ENCODE measurements at places on chromosomes 12 and 14.

DNA sequence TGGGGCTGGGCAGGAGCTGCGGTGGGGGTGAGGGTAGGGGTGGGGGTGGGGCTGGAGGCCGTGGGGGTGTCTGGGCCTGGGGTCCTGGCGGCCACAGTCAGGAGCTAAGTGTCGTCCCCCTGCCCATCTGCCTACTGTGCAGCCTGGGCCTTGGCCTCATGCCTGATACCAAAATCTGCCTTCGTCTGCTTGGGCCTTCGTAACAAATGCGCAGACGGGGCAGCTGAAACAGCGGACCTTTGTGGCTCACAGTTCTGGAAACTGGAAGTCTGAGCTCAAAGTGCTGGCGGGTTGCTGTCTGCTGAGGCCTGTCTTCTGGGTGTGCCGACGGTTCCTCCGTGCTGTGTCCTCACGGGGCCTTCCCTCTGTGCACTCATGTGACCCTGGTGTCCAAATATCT is 61.7 kb downstream of the KIF26A start:
- peak; percentile 35 for DNase-seq

GRCh38 chr12:85356596-85357385 is 76.8 kb downstream of the ALX1 start:
- DNase-seq: no peak

DNA sequence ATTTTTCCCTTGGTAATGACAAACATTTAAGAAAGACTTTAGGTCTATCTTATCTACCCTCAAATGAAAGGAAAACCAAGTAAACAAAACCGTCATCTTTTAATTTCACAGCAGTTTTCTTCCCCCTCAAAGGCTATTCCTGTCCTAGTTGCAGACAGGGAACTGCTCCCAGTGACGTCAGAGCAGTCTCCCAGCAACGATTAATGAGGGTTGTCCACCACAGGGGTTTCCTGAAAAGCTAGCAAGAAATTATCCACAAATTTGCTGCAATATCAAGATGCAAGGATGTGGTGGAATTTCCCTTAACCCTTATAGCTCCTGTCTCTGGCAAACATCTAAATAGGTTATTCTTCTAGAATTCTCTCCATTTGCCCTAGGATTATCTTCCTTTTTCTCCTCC is 89.1 kb upstream of the STAC3 start:
- DNase-seq: no peak

DNA sequence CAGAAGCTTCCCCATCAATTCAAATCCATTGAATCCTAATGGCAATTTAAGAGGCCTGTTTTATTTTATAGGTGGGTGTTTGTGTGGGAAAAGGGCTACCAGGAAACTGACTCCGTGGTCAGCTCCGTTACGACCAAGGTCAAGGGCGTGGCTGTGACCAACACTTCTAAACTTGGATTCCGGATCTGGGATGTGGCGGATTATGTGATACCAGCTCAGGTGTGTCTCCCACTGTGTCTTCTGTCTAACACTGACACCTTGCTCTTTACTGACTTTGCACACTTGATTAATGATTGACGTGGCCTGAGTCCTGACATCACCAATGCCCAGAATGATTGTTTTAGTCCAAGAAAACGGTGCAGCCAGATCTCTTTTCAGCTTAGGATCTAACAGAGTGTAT is 7.1 kb downstream of the P2RX4 start:
- no peak for DNase-seq

DNA sequence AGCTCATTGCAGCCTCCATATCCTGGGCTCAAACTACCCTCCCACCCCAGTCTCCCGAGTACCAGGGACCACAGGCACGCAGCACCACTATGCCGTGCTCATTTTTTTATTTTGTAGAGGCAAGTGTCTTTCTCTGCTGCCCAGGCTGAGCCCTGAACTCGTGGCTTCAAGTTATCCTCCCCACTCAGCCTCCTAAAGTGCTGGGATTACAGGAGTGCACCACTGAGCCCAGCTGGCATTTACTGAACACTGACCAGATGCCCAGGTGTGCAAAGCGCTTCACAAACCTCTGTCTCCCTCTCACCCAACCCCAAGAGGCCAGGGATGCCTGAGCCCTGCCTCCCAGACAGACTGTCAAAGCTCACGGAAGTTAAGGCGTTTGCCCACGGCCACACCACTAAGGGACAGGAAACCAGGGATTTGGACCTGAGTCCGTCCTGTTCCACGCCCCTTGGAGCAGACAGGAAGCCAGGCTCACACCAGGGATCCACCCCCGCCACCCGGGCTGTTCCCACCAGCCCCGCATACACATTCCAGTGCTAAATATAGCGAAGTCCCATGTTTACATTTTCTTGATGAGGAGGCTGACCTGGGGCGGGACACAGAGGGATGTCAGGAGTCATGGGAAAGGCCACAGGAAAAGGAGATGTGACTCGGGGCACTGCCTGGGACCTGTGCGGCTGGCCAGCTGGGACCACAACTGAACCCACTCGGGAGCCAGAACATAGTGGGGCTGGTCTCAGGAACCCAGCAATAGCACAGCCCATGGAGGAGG is 51.2 kb downstream of the TESC start:
- no peak for DNase-seq

All from NCI-H1694 treated with DMSO at 0.1 percent for 48 hours (cell line).